Suprapubic skin (tissue), 4 donors: ENCODE measurements at places on chromosomes 4 and X. TPM values are rescaled to one million over a fixed set of nuclear protein-coding genes. Genes with fewer than 3 reads are reported as not detected.

Gene ARHGAP36
- not detected for total RNA-seq

Gene GBA3
- 0.47 TPM for total RNA-seq

Gene NDP
- not detected for total RNA-seq

Gene MEPE
- not detected for total RNA-seq

Gene HMGN5
- total RNA-seq: 8.0 TPM
